ENCODE measurements at places on chromosomes 1 and 21.

GRCh38 chr1:84605157-84605556 is 30.9 kb upstream of the CTBS start:
- peaks cover 7% of the 10 kb centered on the region for H3K4me1 ChIP-seq
- no peak overlapping the region for H3K4me3 ChIP-seq
- DNase-seq: no peak
- no peaks in the 10 kb centered on the region for H3K27me3 ChIP-seq

DNA sequence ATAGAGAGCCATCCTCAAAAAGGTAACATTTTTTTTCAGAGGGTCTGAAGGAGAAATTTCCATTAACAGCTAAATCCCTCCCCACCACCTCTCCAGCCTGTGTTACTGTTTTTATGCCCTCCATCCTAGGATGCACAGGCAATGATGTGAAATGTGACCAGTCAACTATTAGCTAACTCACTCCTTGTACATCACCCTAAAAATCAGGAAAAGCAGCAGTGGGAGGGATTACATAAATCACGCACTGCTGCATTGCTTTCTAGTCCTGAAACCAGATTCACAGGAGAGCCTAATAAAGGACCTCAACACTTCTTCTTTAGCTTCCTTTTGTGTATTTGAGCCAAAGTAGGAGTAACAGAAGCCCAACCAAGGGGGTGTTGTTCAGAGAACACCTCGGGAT is 66.3 kb downstream of the LMO4 start:
- H3K4me3 ChIP-seq: no peak overlapping the region
- no peak overlapping the region for H3K27ac ChIP-seq
- H3K36me3 ChIP-seq: no peaks in the 10 kb centered on the region
- no peak for DNase-seq

- no peaks in the 10 kb centered on the region for H3K27me3 ChIP-seq
- H3K27ac ChIP-seq: no peak overlapping the region
- H3K4me1 ChIP-seq: peaks cover 22% of the 10 kb centered on the region
- H3K4me3 ChIP-seq: no peak overlapping the region
- H3K36me3 ChIP-seq: peaks cover 21% of the 10 kb centered on the region
Measured at GRCh38 chr1:244053831-244054230, 2.7 kb downstream of the ZBTB18 start.

DNA sequence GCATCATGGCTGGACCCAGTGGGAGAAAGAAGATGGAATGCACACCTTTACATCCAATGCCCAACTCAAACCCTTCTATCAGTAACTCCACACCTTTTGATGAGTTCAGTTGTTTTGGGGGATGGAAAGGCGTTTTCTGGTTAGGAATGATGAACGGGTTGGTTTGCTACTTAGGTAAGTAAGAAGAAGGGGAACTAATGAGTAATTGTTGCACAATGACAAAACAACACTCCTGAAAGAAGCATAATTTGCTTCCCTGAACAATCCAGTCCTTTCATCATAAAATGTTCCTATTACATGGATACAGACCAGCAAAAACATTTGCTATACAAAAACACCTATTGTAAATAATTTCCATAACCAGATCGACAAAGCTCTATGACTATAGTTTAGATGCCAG is 35.9 kb upstream of the NFIA start:
- H3K36me3 ChIP-seq: no peaks in the 10 kb centered on the region
- peaks cover 14% of the 10 kb centered on the region for H3K4me1 ChIP-seq
- H3K27ac ChIP-seq: no peak overlapping the region
- H3K4me3 ChIP-seq: no peak overlapping the region

DNA sequence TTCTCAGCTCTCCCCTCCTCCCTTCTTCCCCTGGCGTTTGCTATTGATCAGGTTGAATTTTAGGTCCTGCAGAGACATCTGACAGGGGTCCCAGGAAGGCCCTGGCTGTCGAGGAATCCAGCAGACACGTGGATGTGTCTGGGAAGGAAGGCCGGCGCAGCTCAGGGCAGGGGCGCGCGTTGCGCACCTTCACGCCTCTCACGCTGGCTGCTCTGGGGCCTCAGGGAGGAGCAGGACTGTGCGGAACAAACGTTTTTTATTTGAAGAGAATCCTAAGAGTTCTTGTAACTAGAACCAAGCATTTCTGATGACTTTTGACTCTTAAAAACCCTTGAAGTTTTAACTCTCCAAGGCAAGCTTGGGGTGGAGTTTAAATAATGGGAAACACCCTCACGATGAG is 54.2 kb downstream of the SLC37A1 start:
- no peaks in the 10 kb centered on the region for H3K27me3 ChIP-seq
- H3K27ac ChIP-seq: no peak overlapping the region
- peaks cover 85% of the 10 kb centered on the region for H3K36me3 ChIP-seq
- H3K4me3 ChIP-seq: no peak overlapping the region
- DNase-seq: no peak
- no peaks in the 10 kb centered on the region for H3K4me1 ChIP-seq

DNA sequence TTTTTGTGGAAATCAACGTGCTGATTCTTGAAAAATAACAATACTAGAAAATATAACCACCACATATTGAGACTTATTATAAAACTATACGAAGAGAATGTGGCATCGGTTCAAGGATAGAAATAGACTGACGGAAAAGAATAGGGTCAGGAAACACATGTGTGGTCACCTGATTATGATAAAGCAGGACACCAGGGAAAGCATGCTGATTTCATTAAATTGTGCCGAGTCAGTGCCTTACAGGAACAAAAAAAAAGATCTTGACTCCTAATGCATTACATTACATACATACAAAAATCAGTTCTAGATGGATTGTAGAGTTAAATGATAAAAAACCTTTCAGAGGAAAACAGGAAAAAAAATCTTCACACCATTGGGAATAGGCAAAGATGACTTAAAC is 43.5 kb upstream of the SERPINC1 start:
- peaks cover 79% of the 10 kb centered on the region for H3K36me3 ChIP-seq
- no peaks in the 10 kb centered on the region for H3K4me1 ChIP-seq
- DNase-seq: no peak
- H3K4me3 ChIP-seq: no peak overlapping the region
- H3K27me3 ChIP-seq: no peaks in the 10 kb centered on the region

DNA sequence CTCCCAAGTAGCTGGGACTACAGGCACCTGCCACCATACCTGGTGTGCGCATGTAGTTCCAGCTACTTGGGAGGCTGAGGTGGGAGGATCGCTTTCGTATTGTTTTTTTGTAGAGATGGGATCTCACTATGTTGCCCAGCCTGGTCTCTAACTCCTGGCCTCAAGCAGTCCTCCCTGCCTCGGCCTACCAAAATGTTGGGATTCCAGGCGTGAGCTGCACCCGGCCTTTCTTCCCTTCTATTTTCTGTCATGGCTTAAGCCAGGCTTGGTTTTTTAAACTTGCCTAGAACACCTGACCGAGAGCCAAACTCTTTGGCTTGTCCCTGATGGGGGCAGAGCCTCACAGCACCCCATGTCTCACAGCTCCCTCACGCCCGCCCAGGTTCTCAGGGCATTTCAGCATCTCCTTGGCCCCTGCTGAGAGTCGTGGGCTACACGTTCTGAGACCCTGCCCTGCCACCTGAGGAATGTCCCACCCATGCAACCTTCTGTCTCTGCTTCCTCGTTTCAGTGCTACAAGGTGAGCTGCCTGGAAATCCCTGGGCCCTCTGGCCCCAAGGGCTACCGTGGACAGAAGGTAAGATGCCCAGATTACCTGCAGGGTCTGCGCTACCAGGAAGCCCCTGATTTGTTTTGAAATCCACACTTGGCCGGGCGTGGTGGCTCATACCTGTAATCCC is 15.7 kb downstream of the COL6A2 start:
- no peaks in the 10 kb centered on the region for H3K4me1 ChIP-seq
- H3K4me3 ChIP-seq: no peak overlapping the region
- no peaks in the 10 kb centered on the region for H3K27me3 ChIP-seq
- DNase-seq: peak; percentile 13

- H3K4me3 ChIP-seq: no peak overlapping the region
- H3K27me3 ChIP-seq: no peaks in the 10 kb centered on the region
Measured at GRCh38 chr1:83559129-83559840, 439.6 kb downstream of the TTLL7 start.

GRCh38 chr1:6349254-6349943 is 44.2 kb downstream of the ACOT7 start:
- peaks cover 23% of the 10 kb centered on the region for H3K4me1 ChIP-seq
- DNase-seq: no peak
- peaks cover 31% of the 10 kb centered on the region for H3K36me3 ChIP-seq
- H3K27ac ChIP-seq: peak overlapping the region; percentile 71

DNA sequence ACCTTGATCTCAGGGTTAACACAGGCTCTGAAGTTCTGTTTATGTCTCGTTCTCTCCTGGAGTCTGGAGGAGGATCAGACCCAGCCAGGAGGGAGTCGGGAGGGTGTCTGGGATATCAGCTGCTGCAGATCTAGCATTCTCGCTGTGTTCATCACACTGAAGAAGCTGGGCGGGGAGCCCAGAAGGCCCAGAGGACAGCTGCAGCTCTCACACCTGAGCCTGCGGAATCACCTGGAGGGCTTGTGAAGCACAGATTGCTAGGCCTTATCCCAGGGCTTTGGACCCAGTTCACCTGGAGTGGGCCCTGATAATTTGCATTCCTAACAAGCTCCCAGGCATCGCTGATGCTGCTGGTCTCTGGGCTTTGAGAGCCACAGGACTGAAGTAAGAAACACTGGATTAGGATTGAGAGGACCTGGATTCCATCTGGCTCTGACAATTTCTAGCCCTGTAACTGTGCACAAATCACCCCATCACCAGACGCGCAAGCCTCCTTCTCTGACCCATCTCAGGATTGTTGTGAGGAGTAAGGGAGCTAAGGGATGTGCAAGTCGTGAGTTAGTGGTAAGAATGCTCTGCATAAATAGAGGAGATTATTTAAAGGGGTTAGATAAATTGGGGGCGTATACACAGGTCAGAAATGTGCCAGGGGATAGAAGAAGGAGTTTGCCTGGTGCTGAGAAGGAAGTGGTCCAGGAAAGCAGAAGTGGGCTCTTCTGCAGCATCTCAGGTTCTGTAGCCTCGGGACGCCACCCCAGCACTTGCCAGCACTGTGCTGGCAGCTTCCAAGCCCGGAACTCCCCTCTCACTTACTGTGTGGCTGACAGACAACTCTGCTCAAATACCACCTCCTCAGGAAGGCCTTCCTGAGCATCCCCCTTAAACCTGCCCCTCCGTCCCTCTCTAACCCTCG is 19.1 kb downstream of the ABCA4 start:
- H3K36me3 ChIP-seq: no peaks in the 10 kb centered on the region
- no peak for DNase-seq
- H3K27me3 ChIP-seq: peaks cover 34% of the 10 kb centered on the region
- H3K4me1 ChIP-seq: peaks cover 8% of the 10 kb centered on the region

DNA sequence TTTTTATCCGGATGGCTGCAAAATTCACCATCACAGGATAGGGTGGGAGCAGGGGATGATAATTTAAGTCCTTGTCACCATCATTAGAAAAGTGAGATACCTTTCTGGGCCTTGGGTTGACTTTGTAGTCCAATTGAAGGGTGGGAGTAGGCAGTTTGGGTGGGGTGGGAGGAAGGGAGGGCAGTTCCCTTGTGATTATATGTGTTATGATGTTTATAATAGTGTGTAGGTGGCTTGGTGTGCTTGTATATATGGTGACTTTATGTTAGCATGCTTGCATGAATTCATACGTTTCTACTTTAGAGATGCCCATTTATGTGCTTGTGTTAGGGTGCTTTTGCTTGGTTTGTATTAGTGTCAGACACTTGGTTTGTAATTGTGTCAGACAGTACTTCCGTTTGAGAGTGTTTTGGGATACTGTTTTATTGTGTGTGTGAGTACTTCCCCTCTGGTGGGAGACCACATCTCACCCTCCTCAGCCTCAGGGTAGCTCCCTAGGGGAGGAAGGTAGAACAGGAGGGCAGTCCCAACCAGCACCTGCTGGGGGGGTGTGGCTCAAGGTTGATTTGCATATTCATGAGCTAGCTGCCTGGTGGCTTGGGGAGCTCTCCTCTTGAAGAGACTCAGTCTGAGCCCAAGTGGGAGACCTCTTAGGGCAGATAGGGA is 6.3 kb upstream of the POU3F1 start:
- H3K36me3 ChIP-seq: no peaks in the 10 kb centered on the region
- no peak overlapping the region for H3K27ac ChIP-seq
- peaks cover 19% of the 10 kb centered on the region for H3K27me3 ChIP-seq
- no peak overlapping the region for H3K4me3 ChIP-seq
- no peak for DNase-seq
